ENCODE measurements at places on chromosomes 5 and 9.

- no peak for DNase-seq
These were observed 249.3 kb downstream of the DNAH5 start for GRCh38 chr5:13695076-13695712.

GRCh38 chr5:66012271-66012670 lies 85.9 kb downstream of the ERBIN start:
- DNase-seq = no peak

DNA sequence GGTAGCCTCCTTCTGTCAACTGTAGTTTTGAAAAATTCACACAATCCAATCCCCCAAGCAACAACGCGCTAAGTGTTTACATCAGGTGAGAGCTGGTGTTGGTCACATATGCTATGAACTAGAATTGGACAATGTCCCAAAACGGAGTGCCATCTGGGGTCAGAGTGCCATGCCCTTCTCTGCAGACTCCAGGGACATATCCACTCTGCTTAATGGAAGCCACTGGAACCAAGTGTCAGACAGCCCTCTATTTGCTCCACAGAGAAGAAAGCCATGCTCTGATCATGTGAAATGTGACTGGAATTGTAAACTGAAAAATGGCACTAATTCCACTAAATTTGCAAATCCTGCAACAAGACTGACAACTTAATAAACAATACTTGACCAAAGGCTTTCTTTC lies 12.2 kb downstream of the ABCA1 start:
- DNase-seq = no peak

- DNase-seq = no peak
These were observed 206.6 kb downstream of the SEMA5A start for GRCh38 chr5:9339206-9339818.

DNA sequence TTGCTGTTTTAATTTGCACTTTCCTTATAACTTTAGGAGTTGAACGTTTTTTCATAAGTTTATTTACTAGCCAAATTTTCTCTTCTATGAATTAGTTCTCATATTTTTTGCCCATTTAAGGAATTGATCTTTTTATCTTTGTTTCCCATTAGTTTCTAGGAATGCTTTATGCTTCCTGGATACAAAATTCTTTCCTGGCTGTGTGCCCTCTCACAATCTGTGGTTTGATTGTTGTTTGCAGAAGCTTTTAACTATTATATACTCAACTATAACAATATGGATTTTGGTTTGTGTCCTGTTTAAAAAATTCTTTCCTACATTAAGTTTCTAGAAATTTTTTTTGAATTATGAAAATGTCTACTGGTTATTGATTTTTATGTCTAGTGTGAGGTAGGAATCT lies 206.3 kb downstream of the CSNK1G3 start:
- DNase-seq = no peak

DNA sequence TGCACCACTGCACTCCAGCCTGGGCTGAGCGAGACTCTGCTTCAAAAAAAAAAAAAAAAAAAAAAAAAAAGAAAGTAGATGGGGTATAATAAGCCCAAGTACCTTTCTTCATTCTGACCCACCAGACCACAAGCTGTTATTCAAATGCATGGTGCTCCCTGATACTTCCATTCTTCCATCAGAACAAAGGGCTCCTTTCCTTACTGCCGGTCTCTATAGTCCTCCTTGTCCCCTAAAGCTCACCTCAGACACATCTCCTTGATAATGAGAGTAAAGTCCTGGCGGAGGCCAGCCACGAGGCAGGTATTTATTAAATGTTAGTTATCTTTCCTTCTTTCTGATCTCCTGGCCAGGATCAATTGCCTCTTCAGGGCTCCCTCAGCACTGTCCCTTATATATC lies 162.5 kb downstream of the RAB3C start:
- no peak for DNase-seq

DNA sequence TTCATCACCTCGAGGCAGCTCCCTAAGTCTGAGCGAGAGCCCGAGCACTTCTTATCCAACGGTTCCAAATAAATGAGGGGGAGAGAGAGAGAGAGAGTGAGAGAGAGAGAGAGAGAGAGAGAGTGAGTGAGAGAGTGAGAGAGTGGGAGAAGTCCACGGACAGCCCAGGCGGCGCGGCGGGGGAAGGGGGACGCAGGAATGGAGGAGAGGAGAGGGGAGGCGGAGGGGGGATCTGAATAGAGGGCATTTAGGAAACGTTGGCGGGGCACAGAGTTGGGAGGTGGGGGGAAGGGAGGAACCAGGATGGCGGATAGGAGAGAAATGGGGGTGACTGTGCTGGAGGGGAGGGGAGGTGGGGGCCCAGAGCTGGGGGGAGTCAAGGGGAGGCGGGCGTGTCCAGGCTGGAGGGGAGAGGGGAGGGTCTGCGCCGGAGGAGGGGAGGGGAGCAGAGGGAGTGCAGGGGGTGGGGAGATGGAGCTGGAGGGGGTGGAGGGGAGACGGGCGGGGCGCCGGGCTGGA lies 398 bp upstream of the BASP1 start:
- no peak for DNase-seq

DNA sequence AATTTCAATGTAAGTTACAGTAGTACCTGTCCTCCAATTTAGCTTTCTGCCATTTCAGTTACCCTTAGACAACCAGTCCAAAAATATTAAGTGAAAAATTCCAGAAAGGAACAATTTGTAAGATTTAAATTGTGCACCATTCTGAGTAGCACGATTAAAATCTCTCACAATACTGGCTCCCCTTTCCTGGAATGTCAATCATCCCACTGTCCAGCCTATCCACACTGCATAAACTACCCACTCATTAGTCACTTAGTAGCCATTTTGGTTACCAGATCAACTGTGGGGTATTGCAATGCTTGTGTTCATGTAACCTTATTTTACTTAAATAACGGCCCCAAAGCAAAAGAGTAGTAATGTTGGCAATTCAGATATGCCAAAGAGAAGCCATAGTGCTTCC lies 11.6 kb downstream of the KIF24 start:
- DNase-seq = no peak

DNA sequence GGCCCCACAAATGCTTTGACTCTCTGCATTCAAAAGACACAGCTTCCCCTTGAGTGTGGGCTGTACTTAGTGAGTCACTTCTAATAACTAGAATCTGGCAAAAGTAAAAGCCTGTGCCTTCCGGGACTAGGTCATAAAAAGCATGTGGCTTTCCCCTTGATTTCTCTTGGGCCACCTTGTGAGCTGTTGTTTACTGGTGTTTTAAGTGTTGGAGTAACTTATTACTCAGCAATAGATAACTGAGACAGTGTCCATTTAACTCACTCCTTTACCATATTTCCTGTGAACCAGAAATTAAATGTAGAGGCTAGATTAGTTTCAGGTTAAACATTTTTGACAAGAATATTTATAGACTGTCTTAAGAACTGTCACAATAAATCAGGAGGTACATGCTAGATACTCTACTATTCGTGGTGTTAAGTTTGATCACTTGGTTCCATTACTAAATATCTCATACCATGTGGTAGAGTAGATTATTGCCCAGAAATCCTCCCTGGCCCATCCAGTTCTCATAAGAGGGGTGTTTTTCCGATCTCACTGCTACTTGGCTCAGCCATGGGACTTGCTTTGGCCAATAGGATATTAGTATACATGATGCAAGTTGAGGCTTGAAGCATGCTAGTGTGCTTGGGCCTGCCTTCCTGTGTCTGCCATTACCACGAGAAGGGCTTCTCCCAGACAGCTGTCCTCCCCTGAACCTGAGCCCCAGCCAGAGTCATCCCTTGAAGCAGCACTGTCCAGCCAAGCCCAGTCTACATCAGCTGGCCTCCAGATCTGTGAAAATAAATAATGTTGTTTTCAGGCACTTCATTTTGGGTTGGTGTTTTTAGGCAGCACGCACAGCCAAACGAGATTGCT lies 10.4 kb upstream of the CMBL start:
- DNase-seq = no peak

DNA sequence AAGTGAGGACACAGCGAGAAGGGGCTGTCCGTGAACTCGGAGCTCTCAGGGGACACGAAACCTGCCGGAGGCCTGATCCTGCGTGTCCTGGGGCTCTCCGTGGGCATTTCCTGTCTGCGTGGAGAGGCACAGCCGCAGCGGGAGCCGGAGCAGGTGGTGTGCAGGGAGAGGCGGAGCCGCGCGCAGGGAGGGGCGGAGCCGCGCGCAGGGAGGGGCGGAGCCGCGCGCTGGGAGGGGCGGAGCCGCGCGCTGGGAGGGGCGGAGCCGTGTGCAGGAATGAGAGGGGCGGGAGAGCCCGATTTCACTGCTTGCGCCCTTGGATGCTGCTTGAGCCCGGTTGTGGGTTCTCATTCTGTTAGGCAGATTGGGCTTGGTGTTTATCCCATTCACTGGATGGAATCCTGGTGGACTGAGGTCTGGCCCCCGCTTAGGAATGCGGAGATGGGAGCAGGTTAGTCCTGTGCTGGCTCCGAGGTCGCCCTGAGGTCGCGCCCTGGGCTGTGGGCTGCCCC lies 26.7 kb downstream of the NDUFS6 start:
- no peak for DNase-seq
